ENCODE measurements at places on chromosomes 2 and 18. TPM values are rescaled to one million over a fixed set of nuclear protein-coding genes. Genes with fewer than 3 reads are reported as not detected.
A peak's percentile ranks its signal among the peaks of the same experiment; 100 is the strongest.

GRCh38 chr2:165827921-165828276 lies 33.9 kb upstream of the GALNT3 start:
- no peak overlapping the region for H3K27ac ChIP-seq
- no peak for DNase-seq
- no peak overlapping the region for H3K4me3 ChIP-seq
- H3K4me1 ChIP-seq: no peaks in the 10 kb centered on the region
- no peaks in the 10 kb centered on the region for H3K36me3 ChIP-seq

GRCh38 chr2:38301340-38301968 lies 75.6 kb downstream of the ATL2 start:
- no peak overlapping the region for H3K27ac ChIP-seq
- H3K36me3 ChIP-seq: peaks cover 40% of the 10 kb centered on the region
- H3K4me1 ChIP-seq: peaks cover 5% of the 10 kb centered on the region
- peak; percentile 15 for DNase-seq
- H3K4me3 ChIP-seq: no peak overlapping the region
- H3K27me3 ChIP-seq: no peaks in the 10 kb centered on the region

DNA sequence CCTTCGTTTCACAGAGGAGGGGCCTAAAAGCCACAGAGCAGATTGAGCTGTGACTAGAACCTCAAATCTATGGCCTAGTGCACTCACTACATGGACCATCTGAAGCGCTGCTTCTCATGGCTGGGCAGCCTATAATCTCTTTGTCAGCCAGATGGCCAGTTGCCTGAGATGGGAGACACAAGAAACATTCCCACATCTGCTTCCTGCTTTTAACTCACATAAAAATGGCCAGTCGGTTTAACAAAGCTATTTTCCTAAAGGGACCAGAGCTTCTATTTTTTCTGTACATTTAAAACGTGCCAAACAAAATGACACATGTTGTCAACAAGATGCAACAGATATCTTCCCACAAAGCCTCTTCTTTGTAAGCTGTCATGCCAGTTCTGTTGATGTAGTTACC lies 173.8 kb downstream of the GFPT1 start:
- no peaks in the 10 kb centered on the region for H3K4me1 ChIP-seq
- no peak for DNase-seq
- H3K4me3 ChIP-seq: no peak overlapping the region
- no peaks in the 10 kb centered on the region for H3K27me3 ChIP-seq
- no peaks in the 10 kb centered on the region for H3K36me3 ChIP-seq

GRCh38 chr2:29207352-29208148 lies 92.3 kb downstream of the CLIP4 start:
- H3K27ac ChIP-seq: no peak overlapping the region
- H3K4me1 ChIP-seq: no peaks in the 10 kb centered on the region
- no peaks in the 10 kb centered on the region for H3K27me3 ChIP-seq
- H3K36me3 ChIP-seq: no peaks in the 10 kb centered on the region
- H3K4me3 ChIP-seq: no peak overlapping the region

Gene ANTXR1
- total RNA-seq: not detected

All from natural killer cell (primary cell).